ENCODE measurements at places on chromosomes 2 and 18. TPM values are rescaled to one million over a fixed set of nuclear protein-coding genes. Genes with fewer than 3 reads are reported as not detected.
A peak's percentile ranks its signal among the peaks of the same experiment; 100 is the strongest.

The TMEM185B gene
- 25.9 TPM for polyA plus RNA-seq

The C2orf81 gene
- polyA plus RNA-seq: 8.0 TPM

The DNER gene
- 61.4 TPM for polyA plus RNA-seq

The ATRAID gene
- 150 TPM for polyA plus RNA-seq

- no peak for DNase-seq
Measured at GRCh38 chr2:224381521-224382279, 20.2 kb downstream of the FAM124B start.

DNA sequence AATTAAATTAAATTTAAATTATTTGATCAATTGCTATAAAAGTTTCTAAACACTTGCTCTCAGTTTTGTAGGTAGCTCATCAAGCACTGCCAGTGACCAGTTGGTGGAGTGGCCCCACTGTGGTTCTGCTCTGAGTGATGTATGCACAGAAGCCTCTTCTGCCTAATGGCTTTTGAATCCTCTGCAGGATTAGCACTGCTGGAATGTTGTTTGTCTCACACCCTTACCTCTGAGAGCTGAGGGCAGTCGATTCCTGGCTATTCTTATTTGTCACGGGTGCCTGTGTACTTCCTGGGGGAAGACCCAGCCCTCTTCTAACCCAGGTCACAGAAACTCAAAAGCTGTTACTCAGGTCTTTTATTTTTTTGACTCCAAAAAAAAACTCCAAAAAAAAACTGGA, 9.5 kb downstream of the CAPN14 start:
- no peak for DNase-seq

- peak; percentile 18 for DNase-seq
Measured at GRCh38 chr2:60641811-60642788, 88.6 kb upstream of the BCL11A start.

GRCh38 chr2:28736034-28736433, 15.6 kb upstream of the PPP1CB start:
- DNase-seq: no peak

The DES gene
- polyA plus RNA-seq: 7.0 TPM

The CFAP65 gene
- polyA plus RNA-seq: 0.11 TPM

DNA sequence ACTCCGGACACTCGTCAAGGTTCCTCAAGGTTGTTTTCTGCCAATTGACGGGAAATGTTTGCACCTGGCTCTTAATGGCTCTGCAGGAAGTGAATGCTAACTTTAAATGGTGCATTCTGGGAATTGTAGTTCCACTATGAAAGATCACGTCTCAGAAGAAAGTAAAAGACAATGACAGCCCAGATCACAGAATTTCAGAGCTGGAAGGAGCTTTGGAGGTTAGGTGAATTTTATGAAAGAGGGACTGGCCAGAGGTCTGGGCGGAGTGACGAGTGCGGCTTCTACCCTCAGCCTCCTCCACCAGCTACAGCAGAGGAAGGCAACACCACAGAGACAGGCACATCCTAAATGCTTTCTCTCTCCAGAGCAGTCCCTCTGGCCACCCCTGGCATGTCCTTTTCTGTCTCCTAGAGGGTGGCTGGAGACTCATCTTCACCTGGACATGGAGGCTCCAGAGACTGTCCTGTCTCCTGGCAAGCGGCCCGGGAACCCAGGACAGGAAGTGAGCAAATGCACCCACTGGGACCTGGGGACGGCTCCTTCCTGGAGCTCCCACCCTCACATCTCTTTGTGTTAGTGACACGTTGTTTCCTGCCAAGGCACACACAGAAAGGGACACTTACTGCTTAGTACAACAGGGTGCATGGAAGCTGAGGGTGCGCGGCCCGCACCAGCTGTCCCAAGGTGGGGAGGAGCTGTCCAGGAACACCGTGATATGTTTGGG, 19.4 kb downstream of the THAP4 start:
- DNase-seq: no peak

DNA sequence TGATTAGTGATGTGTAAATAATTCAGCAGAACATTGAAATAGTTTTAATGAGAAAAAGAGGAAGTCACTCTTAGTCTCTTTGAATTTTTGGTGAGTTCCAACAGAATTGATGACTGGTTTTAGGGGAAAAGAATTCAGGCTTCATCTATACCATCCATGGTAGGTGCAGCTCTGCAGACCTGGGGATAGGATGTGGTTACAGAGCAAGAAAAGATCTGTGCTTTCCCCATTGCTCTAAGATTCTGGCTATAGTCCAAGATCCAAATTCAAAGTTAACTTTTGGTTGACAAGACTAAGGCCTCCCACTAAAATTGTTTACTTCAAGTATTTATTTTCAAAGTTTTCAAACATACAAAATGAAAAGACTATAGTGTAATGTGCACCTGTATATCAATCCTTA, 3.6 kb downstream of the UGT1A10 start:
- no peak for DNase-seq

- no peak for DNase-seq
Measured at GRCh38 chr2:131043199-131044074, 49.8 kb downstream of the FAM168B start.

- no peak for DNase-seq
Measured at GRCh38 chr2:162257425-162257824, 14.2 kb upstream of the FAP start.

The ABCG5 gene
- polyA plus RNA-seq: 0.44 TPM

DNA sequence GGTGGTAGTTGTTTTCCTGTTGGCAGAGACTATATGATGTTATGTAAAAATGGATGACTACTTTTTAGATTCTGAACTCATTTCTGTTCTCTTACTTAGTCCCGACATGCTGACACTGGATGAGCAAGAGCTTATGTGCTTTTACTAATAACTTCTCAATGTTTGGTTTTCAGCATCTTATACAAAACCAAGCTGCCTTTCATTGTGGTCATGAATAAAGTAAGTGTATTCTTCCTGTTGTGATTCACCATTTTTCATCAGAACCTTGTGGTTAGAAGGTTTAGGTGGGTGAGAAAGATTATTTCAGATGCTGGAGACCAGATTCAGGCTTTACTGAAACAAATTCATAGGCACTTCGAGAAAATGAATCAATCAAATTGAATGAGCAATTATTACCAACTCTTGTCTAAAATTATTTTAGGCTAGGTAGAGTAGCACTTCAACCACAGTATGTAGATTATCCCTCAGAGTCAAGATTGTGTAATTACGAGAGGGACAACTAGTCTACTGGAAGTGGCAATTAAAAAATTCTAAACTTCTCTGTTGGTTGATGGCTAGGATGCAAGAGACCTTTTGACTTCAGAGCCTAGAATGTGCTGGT, 9.3 kb downstream of the GPN1 start:
- no peak for DNase-seq

The VWC2L gene
- 0.08 TPM for polyA plus RNA-seq
